Stimulated activated CD4-positive, alpha-beta T cell treated with anti-CD3 and anti-CD28 coated beads, TNF-alpha, amount 100 ng/mL, for 24 hours (primary cell): ENCODE measurements at places on chromosomes 1 and 21.

DNA sequence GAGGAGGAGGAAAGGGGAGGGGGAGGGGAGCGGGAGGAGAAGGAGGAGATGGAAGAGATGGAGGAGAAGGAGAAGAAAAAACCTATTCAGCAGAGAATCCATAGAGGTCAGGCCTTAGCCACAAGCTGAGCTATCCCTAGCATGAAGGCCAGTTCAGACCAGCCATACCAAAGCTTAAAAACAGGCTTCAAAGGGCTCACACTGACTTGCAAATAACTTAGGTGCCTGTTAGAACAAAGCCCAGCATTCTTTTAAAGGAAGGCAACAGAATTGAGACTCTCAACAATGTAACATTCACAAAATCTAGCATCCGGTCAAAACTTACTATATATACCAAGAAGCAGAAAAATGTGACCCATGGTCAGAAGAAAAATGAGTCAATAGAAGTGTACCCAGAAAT, 43.6 kb upstream of the IFFO2 start:
- no peak for DNase-seq

DNA sequence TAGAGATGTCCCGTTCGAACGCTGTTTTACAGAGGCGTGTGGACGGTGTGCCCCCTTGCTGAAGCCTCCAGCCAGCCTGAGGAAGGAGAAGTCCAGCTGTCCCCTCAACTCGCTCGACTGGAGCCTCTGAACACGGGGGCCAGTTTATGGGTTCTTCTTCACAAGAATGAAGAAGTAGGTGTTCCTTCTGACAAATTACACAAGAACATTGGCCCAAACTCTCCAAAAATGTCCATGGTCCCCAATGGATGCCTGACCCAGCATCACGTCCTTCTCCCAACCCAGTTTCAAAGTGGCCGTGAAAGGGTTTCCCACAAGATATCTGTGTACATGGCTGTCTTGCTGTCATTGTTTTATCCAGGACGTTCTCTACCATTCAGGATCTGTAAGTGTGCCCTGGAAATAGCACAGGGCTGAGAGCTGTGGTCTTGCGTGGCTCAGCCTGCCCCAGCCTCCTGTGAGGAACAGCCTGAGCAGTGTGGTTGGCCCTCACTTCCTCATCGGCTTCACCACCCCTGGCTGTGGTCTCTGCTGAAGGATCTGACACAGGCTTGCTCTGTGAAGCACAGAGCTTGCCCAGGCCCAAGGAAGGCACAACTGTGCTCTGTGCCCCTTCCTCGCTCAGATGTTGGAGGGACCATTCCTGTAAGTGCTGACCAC, 1.0 kb upstream of the S100B start:
- no peak for DNase-seq

- DNase-seq = no peak
Measured at GRCh38 chr1:214524824-214525223, 26.6 kb downstream of the PTPN14 start.

- DNase-seq = no peak
Measured at GRCh38 chr21:36539434-36540150, 59.7 kb upstream of the CLDN14 start.

GRCh38 chr1:98926597-98926996, 78.1 kb downstream of the PLPPR5 start:
- no peak for DNase-seq

- no peak for DNase-seq
Measured at GRCh38 chr1:31627930-31628559, 10.6 kb downstream of the HCRTR1 start.

GRCh38 chr1:31215065-31215570, 24.6 kb downstream of the NKAIN1 start:
- DNase-seq = no peak

- no peak for DNase-seq
Measured at GRCh38 chr21:36171741-36172331, 15.2 kb downstream of the DOP1B start.

DNA sequence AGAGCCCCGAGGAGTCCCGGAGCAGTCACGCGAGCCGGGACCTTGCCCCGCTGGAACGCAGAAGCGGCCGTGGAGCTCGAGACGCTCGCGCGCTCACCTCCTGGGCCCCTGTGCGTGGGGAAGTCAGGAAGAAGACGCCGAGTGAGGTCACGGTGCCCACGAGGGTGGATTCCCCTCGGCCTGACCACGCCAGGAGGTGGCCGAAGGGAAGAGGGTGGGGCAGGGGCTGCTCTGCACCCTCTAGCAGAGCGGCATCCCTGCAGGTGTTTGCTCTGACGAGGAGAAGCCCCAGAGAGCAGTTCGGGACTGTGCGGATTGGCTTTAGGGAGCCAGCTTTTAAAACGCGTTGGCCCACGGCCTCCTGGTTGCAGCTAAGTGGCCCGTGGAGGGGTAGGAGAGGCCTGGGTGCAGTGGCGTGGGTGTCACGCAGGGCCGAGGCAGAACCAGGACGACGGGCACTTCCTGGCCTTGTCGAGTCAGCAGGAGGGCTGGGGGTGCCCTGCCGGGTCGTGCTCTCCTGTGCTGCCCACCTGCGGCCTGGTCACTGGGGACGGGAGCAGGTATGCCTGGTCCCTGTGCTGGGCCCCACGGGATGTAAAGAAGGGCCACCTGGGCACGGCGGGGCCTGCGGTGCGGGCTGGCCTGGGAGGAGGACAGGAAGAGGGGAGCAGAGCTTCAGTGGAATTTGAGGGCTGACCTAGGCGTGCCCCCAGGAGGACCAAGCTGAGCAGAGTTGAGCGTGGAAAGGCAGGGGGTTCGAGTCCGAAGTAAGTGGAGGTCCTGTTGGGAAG, 1.0 kb downstream of the PDXK start:
- DNase-seq = no peak

GRCh38 chr1:112704391-112704933, 2.5 kb downstream of the RHOC start:
- peak; percentile 30 for DNase-seq

GRCh38 chr1:40090652-40091355, 6.2 kb downstream of the PPT1 start:
- no peak for DNase-seq

GRCh38 chr1:40155135-40155534, 6.1 kb upstream of the RLF start:
- no peak for DNase-seq

GRCh38 chr1:59767119-59767518, 47.6 kb upstream of the HOOK1 start:
- DNase-seq = no peak
